Skin of body (tissue), 3 donors: ENCODE measurements at places on chromosomes 1 and 21. TPM values are rescaled to one million over a fixed set of nuclear protein-coding genes. Genes with fewer than 3 reads are reported as not detected.

GRCh38 chr21:46124926-46125845 lies 27.3 kb downstream of the COL6A2 start:
- no peak for DNase-seq

DNA sequence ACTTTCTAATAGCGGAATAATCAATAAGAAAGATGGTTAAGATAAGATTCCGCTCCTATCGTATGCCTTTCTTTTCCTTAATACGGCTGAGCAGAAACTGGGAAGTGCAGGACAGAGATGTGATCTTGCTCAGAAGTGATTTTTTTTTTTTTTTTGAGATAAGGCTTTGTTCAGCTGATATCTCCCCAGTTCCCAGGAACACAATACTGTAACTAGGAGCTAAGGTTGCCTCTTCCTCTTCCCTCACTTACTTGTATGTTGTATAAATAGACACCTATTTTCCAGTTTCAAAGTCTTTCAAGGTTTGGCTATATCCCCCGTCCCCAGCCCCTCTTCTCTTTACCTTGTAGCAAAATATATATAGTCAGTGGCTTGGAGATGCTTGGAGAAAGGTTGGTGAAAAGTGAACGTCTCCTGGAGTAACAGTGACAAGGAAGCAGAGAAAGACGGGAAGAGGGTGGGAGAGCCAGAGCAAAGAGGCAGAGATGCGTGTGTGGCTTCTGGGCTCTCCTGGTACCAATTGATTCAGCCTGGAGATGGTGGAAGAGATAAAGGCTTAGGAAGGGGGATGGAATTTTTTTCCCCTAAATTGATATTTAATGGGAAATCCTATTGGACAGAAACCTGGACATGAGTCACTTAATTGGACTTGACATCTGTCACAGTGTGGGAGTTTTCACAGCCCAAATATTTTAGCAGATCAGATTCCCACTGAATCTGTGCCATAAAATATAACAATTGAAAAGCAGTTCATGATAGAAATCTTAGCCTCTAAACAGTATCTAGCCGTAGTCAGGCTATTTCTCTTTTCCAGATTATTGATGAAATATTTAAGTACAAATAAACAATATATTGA lies at the start of gene NHLH2:
Gene NHLH2, minus strand, starts transcription at position 522 of the 856 bp plus-strand sequence. CDS start 2,754 bp downstream, outside the sequence.
- DNase-seq: no peak

DNA sequence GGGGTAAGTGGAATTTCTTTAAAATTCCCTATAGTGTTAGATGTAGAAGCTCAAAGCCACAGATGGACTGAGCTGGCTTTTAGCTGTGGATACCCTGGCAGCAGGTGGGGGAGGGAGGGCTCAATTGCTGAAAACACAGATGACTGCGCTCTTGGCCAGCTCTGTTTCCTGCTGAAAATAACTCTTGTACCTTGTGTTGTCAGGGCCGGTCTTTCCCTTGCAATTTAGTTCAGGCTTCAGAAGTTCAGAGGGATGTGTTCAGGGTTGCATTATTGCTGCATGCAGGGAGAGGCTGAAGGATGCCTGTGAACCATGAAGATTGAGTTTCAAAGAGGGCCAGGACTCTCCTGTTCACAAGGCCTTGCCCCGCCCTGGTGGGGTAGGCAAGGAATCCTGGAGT lies 58.1 kb upstream of the GCLM start:
- no peak for DNase-seq

The AK5 gene
- total RNA-seq: 6.4 TPM

DNA sequence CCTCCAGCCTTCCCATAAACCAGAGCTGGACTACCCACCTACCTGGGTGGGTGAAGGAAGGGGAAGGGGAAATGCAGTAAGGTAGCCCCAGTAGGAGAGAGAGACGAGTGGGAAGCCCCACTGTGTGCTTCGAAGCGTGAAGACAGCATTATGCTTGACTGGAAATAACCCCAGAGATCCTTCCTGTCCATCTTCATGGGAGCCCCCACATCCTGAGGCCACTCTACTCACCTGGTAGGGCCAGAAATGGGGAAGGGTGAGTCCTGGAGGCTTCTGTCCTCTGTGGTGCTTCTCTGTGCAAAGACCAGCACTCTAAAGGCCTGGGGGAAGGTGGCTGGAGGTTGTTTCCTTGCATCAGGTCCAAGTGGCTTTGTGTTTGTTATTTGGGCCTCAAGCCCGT lies 10.0 kb upstream of the RASSF5 start:
- no peak for DNase-seq

The CCDC24 gene
- total RNA-seq: 2.0 TPM

- DNase-seq: no peak
Observed at GRCh38 chr21:27379354-27379753, 412.5 kb upstream of the ADAMTS5 start.

- no peak for DNase-seq
Observed at GRCh38 chr1:241518476-241519307, 863 bp downstream of the FH start.

DNA sequence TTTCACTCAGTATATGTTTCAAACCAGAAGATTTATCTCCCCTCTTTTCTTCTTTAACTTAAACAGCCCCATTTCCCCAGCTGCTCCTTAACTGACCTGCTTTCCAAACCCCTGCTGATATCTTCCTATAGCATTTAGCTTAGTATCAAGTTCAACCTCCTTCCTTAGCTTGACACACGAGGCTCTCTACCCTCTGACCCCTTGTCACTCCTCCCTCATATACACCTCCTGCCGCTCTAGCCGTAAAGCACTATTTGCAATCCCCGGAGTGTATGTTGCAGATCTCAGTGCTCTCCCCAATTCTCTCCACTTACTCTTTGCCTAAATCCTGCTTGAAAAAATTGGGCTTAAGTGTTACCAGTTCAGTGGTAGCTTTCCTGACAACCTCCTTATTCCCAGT lies 13.7 kb upstream of the AKR1A1 start:
- no peak for DNase-seq

DNA sequence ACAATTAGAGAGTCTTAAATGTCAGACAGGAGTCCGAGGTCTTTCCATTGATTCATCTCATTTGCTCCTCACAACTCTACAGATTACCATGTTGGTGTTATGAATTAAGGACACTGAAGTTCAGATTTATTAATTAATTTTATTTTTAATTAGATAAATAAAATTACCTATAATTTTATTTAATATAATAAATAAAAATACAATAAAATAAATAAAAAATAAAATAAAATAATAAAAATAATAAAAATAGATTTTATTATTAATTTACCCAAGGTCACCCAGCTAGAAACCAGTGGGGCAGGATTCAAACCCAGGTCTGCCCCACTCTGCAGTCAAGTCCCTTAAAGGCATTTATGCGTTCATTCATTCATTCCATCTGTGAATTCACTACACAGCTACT lies 72.2 kb downstream of the VWA5B1 start:
- DNase-seq: no peak

GRCh38 chr1:238052496-238053266 lies 162.0 kb upstream of the ZP4 start:
- no peak for DNase-seq

DNA sequence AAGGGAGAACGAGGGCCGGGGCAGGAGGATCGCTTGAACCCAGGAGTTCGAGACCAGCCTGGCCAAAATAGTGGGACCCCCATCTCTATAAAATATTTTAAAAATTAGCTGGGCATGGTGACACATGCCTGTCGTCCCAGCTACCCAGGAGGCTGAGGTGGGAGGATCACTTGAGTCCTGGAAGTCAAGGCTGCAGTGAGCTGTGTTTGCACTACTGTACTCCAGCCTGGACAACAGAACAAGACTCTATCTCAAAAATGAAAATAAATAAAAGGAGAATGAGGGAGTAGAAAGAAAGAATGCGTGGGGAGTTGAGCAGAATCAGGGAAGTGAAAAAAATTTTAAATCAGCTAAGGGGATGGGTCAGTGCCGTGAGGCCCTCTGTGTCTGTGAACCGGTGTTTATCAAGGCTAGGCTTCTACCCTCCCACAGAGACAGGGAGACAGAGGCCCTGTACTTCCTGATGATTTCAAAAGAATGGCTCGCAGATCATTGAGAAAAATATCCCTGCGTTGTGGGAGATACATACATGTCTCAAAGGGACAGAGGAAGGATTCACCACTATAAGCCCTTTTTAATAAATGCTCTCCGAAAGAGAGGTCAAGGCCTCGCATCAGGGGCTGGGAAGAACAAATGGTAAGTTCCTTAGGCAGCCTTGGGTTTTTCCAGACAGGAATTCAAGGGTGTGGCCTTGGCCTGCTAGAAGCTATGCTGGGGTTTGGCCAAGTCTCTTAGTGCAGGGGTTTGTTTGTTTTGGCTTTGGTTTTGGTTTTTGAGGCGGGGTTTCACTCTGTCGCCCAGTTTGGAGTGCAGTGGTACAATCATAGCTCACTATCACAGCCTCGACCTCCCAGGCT lies 20.7 kb downstream of the IL10RB start:
- no peak for DNase-seq

The KCNQ4 gene
- 1.8 TPM for total RNA-seq

DNA sequence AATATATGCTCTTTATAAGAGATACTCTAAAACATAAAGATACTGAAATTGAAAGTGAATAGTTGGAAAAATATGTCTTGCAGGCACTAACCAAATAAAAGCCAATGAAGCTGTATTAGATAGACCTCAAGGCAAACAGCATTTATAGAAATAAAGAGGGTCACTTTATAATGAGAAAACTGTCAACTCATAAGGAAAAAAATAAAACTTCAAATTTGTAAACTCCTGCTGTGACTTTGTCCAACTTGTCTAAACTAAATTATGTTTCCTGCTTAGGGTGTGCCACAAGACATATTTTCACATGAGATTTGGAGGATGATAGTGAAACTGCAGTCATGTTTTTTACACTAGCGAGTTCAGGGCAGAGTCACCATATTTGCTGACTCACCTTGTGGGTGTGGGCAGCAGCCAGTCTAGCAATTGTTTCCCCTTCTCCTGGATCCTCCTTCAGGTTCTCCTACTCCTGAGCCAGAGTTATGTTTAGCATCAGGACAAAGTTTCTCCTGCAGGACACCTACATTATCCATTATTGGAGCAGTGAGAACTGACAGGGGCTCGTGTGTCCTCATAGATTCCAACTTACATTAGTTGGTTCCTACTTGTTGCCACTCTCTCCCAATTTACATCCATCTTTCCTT lies 43.8 kb downstream of the CD53 start:
- no peak for DNase-seq

DNA sequence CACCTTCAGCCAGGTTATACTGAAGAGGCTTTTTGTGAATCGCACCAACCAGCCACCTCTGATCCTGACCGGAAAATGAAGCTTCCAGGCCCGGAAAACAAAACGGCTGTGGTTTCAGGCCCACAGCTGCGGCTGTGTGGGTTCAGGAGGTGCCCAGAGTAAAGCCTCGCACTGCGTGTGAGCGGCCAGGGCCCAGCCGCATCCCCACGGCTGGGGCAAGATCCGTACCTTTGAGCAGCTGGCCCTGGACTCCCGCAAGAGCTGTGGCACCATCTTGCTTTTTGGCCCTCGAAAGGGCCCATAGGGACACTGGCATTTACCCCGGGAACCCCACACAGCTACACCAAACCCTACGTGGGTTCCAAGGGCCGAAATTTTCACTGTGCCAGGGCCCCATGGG lies 63.0 kb downstream of the GLUL start:
- no peak for DNase-seq

GRCh38 chr1:51926171-51926812 lies 47.8 kb upstream of the NRDC start:
- no peak for DNase-seq

DNA sequence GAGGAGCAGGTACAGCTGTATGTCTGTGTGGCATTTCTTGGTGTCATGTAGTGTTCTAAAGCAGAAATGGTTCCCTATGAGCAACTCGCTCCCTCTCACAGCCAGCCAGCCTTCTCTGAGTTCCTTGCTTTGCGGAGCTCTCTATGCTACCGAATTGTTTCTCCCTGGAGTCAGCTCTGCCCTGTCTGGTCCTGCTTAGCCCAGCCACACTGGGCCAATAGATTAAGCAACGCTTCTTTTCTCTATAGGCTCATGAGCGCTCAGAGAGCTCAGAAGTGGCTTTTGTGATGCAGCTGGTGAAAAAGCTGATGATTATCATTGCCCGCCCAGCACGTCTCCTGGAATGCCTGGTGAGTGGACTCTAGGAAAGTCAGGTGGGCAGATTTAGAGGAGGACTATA lies 113.1 kb downstream of the PIK3R3 start:
- no peak for DNase-seq

DNA sequence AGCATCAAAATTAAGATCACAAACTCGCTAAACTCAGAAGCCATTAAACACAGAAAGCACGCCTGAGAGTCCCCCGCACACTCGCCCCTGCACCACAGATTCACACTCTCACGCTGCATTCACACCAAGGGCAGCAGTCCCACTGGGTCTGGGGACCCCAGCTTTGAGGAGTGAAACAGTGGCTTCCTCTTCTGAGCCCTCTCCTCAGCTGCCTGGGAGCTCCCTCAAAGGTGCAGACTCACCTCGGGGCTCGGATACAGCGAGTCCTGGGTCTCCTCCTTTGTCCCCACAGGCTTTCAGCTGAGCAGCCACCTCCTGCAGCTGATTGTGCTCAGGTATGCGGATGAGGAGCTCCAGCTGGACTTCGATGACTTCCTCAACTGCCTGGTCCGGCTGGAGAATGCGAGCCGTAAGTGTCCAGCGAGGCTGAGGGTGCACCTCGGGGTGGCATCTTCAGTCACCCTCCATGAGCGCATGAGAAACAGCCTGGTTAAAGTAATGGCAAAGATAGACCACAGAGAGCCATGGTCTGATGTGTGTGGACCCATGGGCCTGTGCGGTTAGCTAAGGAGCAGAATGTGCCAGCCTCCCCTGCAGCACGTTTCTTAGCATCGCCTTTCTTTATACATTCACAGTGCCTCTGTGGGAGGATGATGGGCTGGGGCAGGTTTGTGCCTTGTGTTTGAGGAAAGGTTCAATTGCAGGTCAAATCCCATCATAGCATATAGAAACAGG lies 47.9 kb downstream of the CAPN9 start:
- no peak for DNase-seq

DNA sequence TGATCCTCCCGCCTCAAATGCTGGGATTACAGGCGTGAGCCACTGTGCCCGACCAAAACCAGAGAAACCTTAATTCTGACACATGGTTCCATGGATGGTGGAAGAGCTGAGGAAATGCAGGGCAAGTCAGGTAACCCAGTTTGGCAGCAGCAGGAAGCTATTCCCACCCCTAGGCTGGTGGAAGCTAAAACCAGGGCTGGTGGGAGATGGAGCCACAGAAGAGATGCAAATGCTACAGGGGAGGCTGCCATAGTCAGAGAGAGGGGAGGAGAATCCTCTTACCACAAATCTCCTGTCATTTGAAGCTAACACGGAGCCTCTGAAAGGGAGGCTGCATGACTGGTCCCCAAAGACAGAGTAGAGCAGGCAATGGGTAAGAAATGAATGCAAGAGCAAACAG lies 4.1 kb upstream of the CDC42BPA start:
- DNase-seq: no peak

The IL6R gene
- 10.0 TPM for total RNA-seq

The DEPDC1 gene
- total RNA-seq: 7.8 TPM

- DNase-seq: no peak
Observed at GRCh38 chr1:2203671-2204414, 9.3 kb upstream of the FAAP20 start.

GRCh38 chr1:5585256-5585655 lies 407.0 kb downstream of the NPHP4 start:
- no peak for DNase-seq

The TSPEAR gene
- 4.1 TPM for total RNA-seq
